ENCODE measurements at places on chromosomes 4 and X.

- DNase-seq = no peak
These were observed 8.6 kb downstream of the GPM6B start for GRCh38 chrX:13808293-13808692.

- no peak for DNase-seq
These were observed 7.9 kb downstream of the SLC7A11 start for GRCh38 chr4:138234248-138234647.

GRCh38 chr4:109029987-109030386, 267.1 kb upstream of the ETNPPL start:
- no peak for DNase-seq

- no peak for DNase-seq
These were observed 29.2 kb downstream of the MSN start for GRCh38 chrX:65696613-65697012.

DNA sequence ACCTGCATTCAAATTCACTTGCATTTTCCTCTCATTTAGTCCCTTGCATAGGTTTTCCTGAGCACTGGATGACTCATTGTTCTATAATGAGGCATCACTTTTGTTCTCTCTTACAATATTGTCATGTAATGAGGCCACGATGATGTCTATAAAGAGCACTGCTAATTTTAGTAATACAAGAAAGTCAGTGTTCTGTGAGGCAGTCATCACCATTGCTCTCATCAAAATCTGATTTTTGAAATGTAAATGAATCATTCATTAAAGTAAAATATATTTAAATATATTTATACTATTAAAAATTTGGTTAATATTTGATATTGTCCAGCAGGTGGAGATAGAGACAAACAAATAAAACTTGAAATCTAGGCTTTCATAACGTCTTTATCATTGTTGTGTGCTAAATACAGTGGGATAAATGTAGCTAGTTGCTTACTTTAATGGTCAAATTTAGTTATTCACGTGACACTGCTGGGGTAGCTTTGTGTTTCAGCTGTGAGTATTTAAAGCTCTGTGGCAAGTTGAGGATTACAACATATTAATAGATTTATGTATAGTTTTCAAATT, 15.4 kb downstream of the HMGB2 start:
- DNase-seq = no peak

DNA sequence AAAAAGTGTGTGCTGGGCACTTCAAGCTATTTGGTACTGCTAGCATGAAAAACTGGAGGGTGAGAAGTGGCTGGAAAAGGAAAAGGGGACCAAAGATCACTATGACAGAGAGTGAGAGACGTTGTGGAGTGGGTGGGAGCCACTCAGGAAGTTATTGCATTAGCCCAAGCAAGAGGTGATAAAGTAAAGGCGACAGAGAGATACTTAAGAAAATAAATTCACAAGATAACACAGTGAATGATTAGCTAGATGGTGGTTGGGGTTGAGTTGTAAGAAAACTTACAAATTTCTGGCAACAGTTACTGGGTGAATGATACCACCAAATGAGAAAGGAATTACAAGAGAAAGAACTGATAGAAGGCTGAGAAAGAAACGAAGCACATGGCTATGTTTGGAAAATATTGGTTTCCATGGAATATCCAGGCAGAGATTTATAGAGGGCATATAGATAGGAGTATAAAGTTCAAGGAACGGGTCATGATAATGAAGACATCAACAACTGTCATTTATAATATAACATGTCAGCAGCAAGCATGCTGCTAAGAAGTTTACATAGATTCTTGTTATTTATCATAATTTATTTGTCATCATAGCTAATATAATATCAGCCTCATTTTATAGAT, 60.7 kb downstream of the CASK start:
- no peak for DNase-seq

Measured in stimulated activated naive CD4-positive, alpha-beta T cell treated with Interleukin-2 at 50 U/mL for 16 hours (primary cell).